ENCODE measurements at places on chromosomes 5 and 9.

DNA sequence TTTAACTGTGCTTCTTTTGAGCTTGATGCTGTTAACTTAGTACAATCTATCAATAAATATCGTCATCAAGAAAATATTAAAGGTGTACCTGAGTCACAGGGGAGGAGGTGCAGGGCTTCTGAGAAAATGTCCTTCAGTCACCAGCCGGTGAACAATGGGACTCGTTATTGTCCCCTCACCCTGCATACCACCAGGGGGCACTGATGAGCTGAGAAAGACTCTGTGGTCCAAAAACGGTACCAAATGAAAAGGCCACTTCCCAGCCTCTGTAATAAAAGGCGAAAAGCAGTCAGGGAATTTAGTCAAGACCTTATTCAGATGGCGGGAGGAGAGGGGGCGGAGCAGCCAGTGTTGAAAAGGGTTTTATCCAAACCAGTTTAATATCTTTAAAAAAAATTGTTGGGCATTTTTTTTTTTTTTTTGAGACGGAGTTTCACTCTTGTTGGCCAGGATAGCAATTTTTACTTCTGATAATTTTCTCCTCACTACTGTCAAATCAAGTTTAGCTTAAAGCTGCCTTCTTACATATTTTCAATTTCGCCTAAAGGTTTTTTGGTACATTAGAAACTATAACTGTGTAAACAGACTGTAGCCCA, 271.9 kb upstream of the ADAMTS16 start:
- peak; percentile 83 for DNase-seq

GRCh38 chr5:133347039-133347438, 265.3 kb downstream of the FSTL4 start:
- DNase-seq, result no peak

- peak; percentile 1 for DNase-seq
These were observed 216.3 kb downstream of the ESM1 start for GRCh38 chr5:54769072-54769471.

GRCh38 chr5:160548949-160549645, 127.4 kb downstream of the PTTG1 start:
- no peak for DNase-seq

DNA sequence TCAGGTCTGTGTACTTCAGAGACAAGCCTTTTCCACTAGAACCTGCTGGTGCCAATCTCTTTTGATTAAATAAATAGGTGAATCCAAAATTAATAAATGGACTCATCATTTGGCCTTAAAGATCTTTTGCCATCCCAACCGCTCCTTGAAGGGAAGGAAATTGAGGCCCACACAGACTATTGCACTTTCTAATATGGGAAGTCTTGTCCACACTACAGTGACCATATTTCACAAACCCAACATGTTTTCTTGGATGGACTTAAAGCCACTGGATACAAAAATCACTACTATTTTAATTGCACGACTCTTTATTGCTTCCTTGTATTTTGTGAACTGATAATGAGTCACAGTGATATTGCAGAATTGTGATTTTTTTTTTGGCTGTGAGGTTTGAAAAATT, 135.0 kb downstream of the DIRAS2 start:
- no peak for DNase-seq

- DNase-seq, result peak; percentile 57
These were observed 39.3 kb downstream of the NTNG2 start for GRCh38 chr9:132201139-132201538.

- no peak for DNase-seq
These were observed 119.9 kb upstream of the EFNA5 start for GRCh38 chr5:107790671-107791070.

DNA sequence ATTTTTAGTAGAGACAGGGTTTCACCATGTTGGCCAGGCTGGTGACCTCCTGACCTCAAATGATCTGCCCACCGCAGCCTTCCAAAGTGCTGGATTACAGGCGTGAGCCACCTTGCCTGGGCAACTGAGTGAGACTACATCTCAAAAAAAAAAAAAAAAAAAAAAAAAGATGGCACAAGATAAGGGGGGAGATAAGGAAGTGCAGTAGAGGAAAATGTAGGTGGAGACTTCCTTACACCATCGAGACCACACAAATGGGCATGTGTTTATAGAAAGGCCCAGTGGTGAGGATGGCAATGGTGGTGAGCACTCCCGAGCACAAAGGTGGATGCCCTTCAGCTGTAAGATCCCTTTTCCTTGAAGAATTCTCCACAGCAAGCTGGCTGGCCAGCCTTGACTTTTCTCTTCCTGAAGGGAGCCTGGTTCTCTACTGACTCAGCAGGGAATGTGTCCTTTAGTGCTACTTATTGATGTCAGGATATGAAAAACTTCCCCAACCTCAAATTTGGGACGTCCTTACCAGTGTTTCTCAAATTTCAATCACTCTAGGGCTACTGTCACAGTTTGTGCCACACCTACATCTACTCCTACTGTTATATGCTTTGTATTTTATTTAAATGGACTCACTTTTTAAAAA, 28.2 kb downstream of the ERGIC1 start:
- no peak for DNase-seq

DNA sequence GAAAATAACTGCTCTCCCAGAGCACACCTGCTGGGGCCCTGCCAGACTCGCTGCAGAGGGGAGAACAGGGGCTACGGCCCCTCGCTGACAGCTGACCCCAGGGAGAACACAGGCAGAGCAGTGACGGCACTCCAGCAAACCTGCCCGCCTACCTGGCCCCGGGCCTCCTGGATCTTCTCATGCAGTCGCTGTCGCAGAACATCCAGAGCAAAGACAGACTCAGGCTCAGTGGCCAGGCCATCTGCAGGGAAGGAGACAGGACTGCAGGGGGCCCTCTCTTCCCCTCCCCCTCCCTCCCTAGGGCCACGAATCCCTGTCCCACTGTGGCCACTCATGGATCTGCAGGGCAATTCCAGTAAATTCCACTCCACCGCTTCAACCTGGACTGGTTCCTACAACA, 2.4 kb downstream of the SURF6 start:
- DNase-seq, result no peak

GRCh38 chr5:109256486-109256885, 153.3 kb downstream of the PJA2 start:
- no peak for DNase-seq

DNA sequence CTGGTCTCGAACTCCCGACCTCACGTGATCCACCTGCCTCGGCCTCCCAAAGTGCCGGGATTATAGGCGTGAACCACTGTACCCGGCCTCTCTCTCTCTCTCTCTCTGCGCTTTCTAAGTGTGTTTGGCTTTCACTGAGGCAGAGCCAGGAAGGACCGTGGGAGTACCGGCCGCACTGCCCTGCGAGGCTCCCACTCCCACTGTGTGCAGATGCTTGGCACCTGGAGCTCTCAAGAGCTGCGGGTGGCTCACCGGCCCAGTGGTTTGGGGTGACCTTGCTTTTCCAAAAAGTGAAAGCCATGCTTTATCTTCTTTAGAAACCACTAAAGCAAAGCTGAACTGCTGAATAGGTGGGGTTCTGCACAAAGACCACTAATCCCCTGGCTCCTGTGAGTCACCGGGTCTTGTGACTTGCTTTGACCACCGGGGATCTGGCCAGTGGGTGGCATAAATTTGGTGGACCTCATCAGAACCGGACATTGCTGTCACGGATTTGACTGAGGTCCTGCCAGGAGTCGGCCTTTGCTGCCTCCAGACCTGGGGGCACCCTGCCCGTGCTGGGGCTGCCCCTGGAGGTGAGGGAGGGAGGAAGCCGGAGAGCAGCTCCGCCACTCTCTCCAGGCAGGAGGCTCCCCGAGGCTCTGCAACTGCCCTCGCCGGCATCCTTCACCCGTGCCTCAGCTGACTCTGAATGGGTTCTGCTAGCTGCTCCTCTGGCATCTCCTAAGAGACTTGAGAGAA, 228.9 kb downstream of the FANCC start:
- DNase-seq, result no peak

DNA sequence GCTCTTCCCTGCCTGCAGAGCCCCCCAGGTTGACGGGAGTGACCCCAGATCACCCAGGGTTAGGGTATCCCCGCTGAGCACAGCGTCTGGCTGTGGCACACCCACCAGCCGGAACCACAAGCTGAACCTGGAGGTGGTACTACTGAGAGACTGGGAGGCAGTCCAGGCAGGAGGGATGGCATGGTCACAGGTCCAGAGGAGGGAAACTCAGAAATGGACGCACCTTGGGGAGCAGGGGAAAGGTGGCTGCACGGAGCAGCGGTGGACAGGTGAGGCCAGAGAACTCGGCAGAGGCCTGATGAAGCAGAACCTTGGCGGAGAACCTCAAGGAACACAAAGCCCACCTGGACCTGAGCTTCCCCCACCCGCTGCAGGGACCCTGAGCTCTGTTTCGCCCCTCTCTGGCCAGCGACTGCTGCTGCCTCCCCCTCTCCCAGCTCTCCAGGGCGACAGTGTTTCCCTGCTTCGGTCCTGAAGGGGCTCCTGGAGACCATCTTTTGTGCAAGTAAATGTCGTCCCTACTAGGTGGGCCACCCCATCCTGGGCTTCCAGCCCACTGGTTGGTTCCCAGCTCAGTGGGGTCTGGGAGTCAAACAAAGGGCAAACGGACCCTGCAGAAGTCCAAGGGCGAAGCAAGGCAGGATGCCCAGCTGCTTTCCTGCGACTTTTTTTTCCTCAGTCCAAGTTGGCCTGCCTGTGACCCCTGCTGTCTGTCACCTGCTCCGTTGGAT, 845 bp downstream of the ADGRD2 start:
- no peak for DNase-seq

- no peak for DNase-seq
These were observed 44.7 kb downstream of the LRSAM1 start for GRCh38 chr9:127495884-127496555.

- no peak for DNase-seq
These were observed 289.6 kb downstream of the SEC61B start for GRCh38 chr9:99511723-99512122.
